M059J (cell line): ENCODE measurements at places on chromosomes 5 and 9. TPM values are rescaled to one million over a fixed set of nuclear protein-coding genes. Genes with fewer than 3 reads are reported as not detected.

Gene SLC25A48
- not detected in 2 replicates for total RNA-seq

Gene TRPM6
- total RNA-seq = 0.49 and 1.6 TPM in 2 replicates

Gene SV2C
- not detected in 2 replicates for total RNA-seq

Gene SEMA5A
- total RNA-seq = 10.5 and 18.6 TPM in 2 replicates

Gene BTNL9
- not detected in 2 replicates for total RNA-seq

Gene DMGDH
- not detected in 2 replicates for total RNA-seq

Gene KCNV2
- total RNA-seq = not detected in 2 replicates

Gene GABRA1
- total RNA-seq = not detected in 2 replicates

Gene OTP
- not detected in 2 replicates for total RNA-seq

Gene RLN2
- total RNA-seq = 0.62 TPM in 1 of 2 replicates, not detected in the other

Gene LCN2
- total RNA-seq = 0.42 TPM in 1 of 2 replicates, not detected in the other

Gene POLK
- total RNA-seq = 24.2 and 28.9 TPM in 2 replicates

Gene IL33
- 3.7 and 3.9 TPM in 2 replicates for total RNA-seq

Gene SLC45A2
- not detected in 2 replicates for total RNA-seq

- DNase-seq = peak; percentile 58
Observed at GRCh38 chr5:80754900-80755299, 100.1 kb upstream of the DHFR start.

GRCh38 chr5:107900721-107901120 is 230.0 kb upstream of the EFNA5 start:
- DNase-seq = no peak

DNA sequence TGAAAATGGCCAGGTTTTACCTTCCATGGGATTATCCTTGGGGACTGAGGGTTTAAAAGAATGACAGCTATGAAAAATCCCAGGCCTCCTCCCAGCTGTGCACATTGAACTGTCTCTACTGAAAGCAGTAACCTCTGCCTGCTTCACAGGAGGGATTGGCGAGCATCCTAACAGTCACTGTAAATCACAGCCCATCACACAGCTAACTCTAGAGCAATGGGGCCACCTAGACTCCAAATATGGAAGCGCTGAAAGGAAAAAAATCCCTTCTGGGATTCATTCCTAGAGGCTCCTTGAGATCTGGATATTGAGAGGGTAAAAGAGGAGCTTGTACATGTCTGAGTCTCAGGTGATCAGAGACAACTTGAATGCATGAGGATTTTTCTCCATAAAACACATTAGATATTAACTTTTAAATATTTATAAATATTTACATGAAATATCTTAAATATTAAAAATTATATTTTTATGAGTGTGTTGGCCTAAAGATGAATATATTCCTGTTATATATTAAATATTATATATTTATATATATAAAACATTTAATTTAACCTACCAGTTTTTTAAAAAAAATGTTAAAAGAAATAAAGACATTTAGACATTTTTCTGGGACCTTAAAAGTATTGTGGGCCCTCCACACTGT is 133.8 kb upstream of the SLC24A2 start:
- DNase-seq = peak; percentile 59

DNA sequence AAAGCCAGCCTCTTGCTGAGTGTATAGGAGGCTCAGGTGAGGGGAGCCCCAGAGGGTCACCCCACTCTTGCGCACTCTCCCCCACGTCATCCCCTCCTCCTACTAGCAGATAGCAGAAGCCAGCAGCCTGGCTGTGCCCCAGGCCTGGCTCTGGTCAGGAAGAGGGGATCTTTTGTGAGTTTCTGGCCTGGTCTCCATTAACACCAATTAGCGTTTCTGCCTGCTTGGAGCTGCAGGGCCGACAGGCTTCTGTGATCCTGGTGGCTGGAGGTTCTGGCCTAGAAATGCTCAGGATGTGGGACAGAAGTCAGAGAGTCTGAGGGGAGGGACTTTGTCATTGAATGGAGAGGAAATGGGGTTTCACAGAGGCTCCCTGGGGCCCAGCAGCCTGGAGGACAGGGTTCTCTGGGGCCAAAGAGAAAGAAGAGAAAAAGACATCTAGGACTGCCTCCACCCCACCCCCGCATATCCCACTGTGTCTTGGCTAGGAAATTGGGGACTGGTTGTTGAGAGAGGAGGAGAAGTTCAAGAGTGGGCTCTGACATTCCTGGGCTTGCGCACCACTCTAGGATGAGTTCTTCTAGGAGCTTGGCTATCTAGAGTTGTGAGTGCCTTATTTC is 47.5 kb upstream of the ARAP3 start:
- DNase-seq = no peak

GRCh38 chr5:116506488-116506887 is 68.1 kb downstream of the SEMA6A start:
- no peak for DNase-seq

DNA sequence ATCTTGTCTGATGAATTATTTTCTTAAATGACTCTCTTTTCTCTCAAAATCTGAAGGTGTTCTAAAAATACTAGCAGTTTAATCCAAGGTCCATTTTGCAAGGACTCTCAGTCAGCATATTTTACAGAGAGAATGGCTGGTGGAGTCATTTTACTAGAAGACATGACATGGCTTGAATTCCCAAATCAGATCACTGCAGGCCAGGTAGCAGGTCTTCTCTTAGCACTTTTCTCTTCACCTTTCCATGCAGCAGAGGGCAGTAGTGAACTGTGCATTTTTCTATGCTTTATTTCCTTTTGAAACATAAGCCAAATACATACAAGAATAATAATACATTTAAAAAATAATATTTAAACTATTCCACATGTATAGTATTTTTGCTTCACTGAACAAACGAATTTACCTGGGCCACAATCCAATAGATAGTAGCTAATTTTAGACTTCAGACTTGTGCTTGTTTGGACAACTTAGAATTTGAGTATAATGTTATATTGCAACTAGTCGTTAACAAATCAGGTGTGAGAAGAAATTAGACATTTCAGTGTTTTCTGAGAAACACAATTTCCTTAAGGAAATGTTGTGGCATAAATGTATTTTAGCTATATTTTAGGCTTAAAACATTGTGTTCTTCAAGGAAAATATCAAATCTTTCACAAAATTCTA is 289.4 kb upstream of the DAB2 start:
- DNase-seq = peak; percentile 79

DNA sequence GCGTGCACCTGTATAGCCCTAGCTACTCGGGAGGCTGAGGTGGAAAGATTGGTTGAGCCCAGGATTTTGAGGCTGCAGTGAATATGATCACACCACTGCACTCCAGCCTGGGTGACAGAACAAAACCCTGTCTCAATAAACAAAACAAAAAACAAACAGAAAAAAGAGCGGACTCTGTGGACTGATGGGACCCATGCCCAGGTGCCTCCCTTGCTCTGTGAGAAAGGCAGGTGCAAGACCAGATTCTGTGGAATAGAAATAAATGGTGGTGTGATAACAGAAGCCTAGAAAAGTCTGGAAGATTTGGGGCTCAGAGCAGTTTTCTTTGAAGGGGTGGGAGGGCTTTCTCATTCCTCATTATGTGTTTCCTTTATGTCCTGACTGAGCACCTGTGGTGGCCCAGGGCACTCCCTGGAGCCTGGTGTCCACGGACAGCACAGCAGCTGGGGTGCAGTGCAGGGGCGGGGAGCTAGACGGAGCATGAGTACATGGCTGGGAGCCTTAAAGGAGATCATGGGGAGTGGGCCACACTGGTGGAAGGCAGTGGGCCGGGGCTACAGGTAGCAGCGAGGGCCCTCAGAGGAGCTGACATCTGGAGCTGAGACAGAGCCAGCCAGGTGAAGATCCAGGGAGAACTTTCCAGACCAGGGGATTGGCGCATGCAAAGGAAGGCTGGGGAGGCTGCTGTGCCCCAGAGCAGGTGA is 15.4 kb upstream of the CEL start:
- no peak for DNase-seq

GRCh38 chr5:143653766-143654282 is 158.1 kb upstream of the HMHB1 start:
- no peak for DNase-seq

DNA sequence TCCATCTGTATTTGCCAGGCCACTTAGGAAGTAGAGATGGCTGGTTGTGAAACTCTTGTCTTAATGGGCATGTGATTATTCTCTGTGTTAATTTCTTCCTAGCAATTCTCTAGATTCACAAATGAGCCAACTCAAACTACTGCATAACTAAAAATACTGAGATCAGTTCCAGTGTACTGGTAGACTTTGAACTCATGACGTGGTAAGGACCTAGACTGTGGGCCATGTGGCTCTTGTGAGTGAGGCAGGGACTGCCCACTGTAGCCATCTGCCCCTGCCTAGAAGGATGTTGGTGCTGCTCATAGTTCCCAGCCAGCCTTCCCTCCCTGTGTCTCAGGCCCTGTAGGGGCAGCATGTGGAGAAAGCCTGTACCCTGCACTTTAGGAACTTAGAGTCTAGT is 47.4 kb downstream of the CYSTM1 start:
- no peak for DNase-seq

DNA sequence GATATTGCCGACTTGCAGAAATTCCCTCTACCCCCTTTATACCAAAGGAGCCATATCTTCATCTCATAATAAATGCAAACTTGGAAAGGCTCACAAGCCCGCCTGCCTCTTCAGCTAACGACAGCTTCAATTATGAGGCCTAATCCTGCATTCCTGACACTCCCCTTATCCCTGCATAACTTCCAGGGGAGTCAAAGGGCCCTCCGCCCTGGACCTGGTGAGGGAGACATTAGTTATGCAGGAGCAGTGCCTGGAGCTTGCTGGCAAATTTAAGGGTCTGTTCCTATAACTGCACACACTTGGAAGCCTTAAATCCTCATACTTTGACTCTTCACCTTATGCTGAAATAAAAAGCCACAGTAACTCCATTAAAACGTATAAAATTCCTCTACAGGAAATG is 617.9 kb downstream of the BNC2 start:
- no peak for DNase-seq

- peak; percentile 97 for DNase-seq
Observed at GRCh38 chr9:89021154-89021803, 30.0 kb downstream of the S1PR3 start.

DNA sequence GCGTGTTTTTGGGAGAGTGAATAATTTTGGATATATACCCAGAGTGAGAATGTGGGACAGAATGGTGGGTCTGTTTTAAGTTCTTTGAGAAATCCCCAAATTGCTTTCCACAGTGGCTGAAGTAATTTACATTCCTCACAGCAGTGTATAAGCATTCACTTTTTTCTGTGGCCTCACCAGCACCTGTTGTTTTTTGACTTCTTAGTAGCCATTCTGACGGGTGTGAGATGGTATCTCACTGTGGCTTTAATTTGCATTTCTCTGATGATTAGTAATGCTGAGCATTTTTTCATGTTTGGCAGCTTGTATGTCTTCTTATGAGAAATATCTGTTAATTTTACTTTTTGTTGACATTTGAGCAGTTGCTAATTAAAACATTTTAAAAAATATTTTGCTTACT is 9.4 kb upstream of the SPATA31D1 start:
- DNase-seq = peak; percentile 4

- DNase-seq = peak; percentile 40
Observed at GRCh38 chr9:4678679-4679267, 596 bp upstream of the CDC37L1 start.

- peak; percentile 26 for DNase-seq
Observed at GRCh38 chr9:33988219-33988890, 60.3 kb downstream of the UBAP2 start.

GRCh38 chr5:131462454-131462853 is 172.6 kb downstream of the RAPGEF6 start:
- no peak for DNase-seq

- DNase-seq = peak; percentile 63
Observed at GRCh38 chr5:34516686-34517085, 139.4 kb upstream of the RAI14 start.

- no peak for DNase-seq
Observed at GRCh38 chr5:16565118-16565517, 51.7 kb downstream of the RETREG1 start.

- no peak for DNase-seq
Observed at GRCh38 chr5:136065588-136065987, 36.8 kb downstream of the TGFBI start.

DNA sequence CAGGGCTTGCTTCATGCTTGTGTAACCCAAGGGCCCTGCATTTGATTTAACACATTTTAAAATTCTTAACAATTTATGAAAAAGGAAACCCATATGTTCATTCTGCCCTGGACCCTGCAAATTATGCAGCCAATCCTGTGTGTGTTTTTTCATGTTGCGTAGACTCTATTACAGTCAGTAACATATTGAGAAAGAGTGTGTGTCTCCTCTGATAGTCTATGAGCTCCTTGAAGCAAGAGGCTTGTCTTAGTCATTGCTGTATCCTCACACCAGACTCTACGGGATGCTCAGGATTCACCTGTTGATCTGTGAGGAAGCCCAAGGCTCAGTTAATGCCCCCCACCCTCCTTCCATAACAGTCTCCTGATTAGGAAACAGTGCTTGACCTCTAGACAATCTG is 177.3 kb upstream of the DMAC1 start:
- no peak for DNase-seq

- no peak for DNase-seq
Observed at GRCh38 chr5:74977471-74977870, 74.9 kb downstream of the GCNT4 start.

GRCh38 chr9:130513078-130513477 is 66.3 kb upstream of the FUBP3 start:
- DNase-seq = no peak

GRCh38 chr9:6827439-6828145 is 69.8 kb downstream of the KDM4C start:
- DNase-seq = peak; percentile 60

DNA sequence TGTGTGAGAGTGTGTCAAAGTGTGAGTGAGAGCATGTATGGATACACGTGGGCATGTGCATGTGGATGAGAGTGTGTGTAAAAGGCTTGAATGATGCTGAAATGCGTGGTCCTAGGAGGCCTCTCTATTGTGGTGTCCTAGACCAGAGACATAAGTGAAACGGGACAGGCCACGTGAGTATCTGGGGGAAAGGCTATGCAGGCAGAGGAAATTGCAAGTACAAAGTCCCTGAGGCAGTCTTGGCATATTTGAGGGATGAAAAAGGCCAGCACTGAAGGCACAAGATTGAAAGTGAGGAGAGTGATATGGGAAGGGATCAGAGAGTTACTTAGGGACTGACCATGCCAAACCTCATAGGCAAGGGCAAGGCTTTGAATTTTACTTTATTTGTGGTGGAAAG is 67.2 kb upstream of the CCDC152 start:
- peak; percentile 42 for DNase-seq
